ENCODE measurements at places on chromosomes 5 and 9. TPM values are rescaled to one million over a fixed set of nuclear protein-coding genes. Genes with fewer than 3 reads are reported as not detected.

The ZNF618 gene
- total RNA-seq, result 2.9 TPM

The PLAA gene
- total RNA-seq, result 22.3 TPM

The MYMK gene
- not detected for total RNA-seq

The ANKRD34B gene
- total RNA-seq, result not detected

The PKN3 gene
- total RNA-seq, result 5.9 TPM

The GARIN3 gene
- total RNA-seq, result not detected

The HTR1A gene
- not detected for total RNA-seq

The RAD17 gene
- 25.8 TPM for total RNA-seq

Measured in NCI-H460 (cell line).